Temporal lobe (tissue), 4 donors: ENCODE measurements at places on chromosomes 4 and X. TPM values are rescaled to one million over a fixed set of nuclear protein-coding genes. Genes with fewer than 3 reads are reported as not detected.

Gene PDE6B
- 4.7 TPM for total RNA-seq

Gene KCTD8
- total RNA-seq: 2.5 TPM

Gene RAB40AL
- 0.98 TPM for total RNA-seq

Gene SPANXN4
- not detected for total RNA-seq

Gene TMPRSS11D
- not detected for total RNA-seq

Gene FRMPD3
- total RNA-seq: 2.5 TPM

Gene SYN1
- 20.2 TPM for total RNA-seq

Gene AREG
- 0.25 TPM for total RNA-seq

Gene THAP9
- 13.3 TPM for total RNA-seq

Gene EXOSC9
- 18.4 TPM for total RNA-seq

Gene GAGE12F
- total RNA-seq: not detected

Gene PITX2
- total RNA-seq: not detected

Gene CLNK
- total RNA-seq: not detected

Gene P2RY10
- not detected for total RNA-seq

Gene SSX2B
- not detected for total RNA-seq

Gene HTR2C
- total RNA-seq: 1.5 TPM

Gene USP17L13
- not detected for total RNA-seq

Gene ANXA10
- total RNA-seq: 0.25 TPM

Gene VSIG1
- total RNA-seq: 0.74 TPM

Gene COPS4
- 106 TPM for total RNA-seq

Gene CXCL11
- not detected for total RNA-seq

Gene RBM46
- total RNA-seq: not detected

Gene MAP9
- 38.6 TPM for total RNA-seq

Gene STK32B
- total RNA-seq: 53.6 TPM

Gene NXF2
- not detected for total RNA-seq

Gene ARHGAP24
- 1.5 TPM for total RNA-seq

Gene LIMCH1
- total RNA-seq: 117 TPM

Gene FAM9B
- total RNA-seq: not detected

Gene GPR119
- not detected for total RNA-seq

Gene CTAG2
- not detected for total RNA-seq

Gene F11
- 0.25 TPM for total RNA-seq

Gene PHEX
- total RNA-seq: 0.98 TPM

Gene F8A3
- 1.5 TPM for total RNA-seq

Gene CXCL10
- total RNA-seq: not detected

Gene PCDH11X
- total RNA-seq: 85.6 TPM

Gene ARHGEF6
- 12.5 TPM for total RNA-seq

Gene HSD17B13
- total RNA-seq: under 0.01 TPM

Gene PRPS1
- total RNA-seq: 21.1 TPM

Gene RNF128
- total RNA-seq: 0.98 TPM

Gene TENM3
- 71.5 TPM for total RNA-seq

Gene TBX22
- total RNA-seq: under 0.01 TPM

Gene MAGEA2
- total RNA-seq: not detected

Gene SPANXB1
- not detected for total RNA-seq

Gene STATH
- not detected for total RNA-seq

Gene NAT8L
- 10.8 TPM for total RNA-seq

Gene SOD3
- under 0.01 TPM for total RNA-seq

Gene SMAD1
- total RNA-seq: 28.8 TPM

Gene PAGE1
- 0.49 TPM for total RNA-seq

Gene DGKK
- 0.49 TPM for total RNA-seq

Gene SUPT20HL1
- not detected for total RNA-seq

Gene DSPP
- under 0.01 TPM for total RNA-seq

Gene PCSK1N
- total RNA-seq: 79.4 TPM

Gene TGIF2LX
- total RNA-seq: not detected

Gene SMIM31
- not detected for total RNA-seq
